ENCODE measurements at places on chromosomes 7 and 10.

DNA sequence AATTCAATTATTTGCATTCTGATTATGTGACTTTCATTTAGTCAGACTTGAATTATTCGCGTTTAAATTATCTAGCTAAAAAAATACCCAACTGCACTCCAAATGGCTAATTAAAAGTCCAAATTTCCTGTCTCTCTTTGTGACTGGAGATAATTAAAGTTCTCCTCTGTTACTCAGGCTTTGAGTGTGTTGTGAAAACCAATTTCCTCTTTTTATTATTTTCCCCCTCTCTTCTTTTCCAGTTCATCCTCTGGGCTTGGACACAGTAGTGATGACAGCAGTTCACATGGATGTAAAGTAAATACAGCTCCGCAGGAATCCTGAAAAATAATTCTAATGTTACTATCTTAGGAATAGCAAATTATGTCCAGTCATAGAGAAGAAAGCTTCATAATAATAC is 80.6 kb downstream of the SNX10 start:
- no peak for DNase-seq

DNA sequence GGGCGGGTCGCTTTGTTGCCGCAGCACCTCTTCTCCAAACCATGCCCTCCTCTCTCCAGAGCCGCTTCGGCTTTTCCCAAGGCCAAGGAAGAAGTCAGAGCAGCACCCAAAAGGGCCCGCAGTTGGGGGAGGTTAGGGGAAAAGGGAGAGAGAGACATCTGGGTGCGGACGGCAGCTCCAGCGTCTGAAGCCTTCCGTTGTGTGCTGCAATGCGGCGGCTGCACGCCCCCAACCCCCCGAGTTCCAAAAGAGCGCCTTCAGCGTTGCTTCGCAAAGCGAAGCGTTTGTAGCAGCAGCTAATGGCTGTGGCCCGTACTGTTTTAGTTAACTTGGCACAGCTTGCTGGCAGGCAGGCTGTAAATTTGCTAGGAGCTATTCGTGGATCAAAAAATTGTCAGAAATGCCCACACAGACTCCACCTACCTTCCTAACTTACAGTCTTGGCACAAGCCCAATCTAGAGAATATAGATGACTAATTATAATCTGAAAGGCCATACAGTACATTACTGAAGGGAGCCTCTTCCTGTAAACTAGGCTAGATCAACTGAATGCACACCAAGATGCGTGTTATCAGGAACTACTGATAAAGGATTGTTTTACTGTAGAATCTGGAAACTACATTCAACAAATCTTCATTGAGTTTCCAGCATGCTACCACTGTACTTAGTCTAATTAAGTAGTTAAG is 1.1 kb upstream of the KBTBD2 start:
- DNase-seq = no peak

GRCh38 chr10:12394241-12395033 is 45.1 kb downstream of the CAMK1D start:
- no peak for DNase-seq

GRCh38 chr10:63355682-63356081 is 110.1 kb downstream of the JMJD1C start:
- DNase-seq = no peak

- DNase-seq = no peak
Observed at GRCh38 chr10:24209432-24209771, 464 bp downstream of the KIAA1217 start.

All from cortex of kidney (tissue), 1 donor.